Lung (tissue), 17 donors: ENCODE measurements at places on chromosomes 1 and 21. TPM values are rescaled to one million over a fixed set of nuclear protein-coding genes. Genes with fewer than 3 reads are reported as not detected.
A peak's percentile ranks its signal among the peaks of the same experiment; 100 is the strongest.

Gene HAO2
- total RNA-seq = not detected

DNA sequence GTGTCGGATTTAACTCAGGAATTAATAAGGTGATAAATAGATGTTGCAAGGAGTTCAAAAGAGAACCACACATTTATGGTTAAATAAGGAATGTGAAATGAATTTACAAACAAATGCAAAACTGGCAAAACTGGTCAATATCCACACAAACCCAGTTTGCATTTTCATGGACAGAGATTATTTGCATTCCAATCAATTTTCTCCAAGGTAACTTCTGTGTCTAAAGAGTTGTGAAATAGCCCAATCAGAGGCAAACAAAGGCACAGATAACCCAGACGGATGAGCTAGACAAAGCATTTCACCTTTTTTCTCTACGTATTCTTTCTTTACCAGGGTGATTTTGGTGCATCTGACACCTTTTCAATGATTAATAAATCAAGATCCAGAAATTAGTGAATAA lies 63.9 kb downstream of the MAP3K7CL start:
- H3K4me1 ChIP-seq = peaks cover 5% of the 10 kb centered on the region
- no peak overlapping the region for H3K27ac ChIP-seq
- no peaks in the 10 kb centered on the region for H3K27me3 ChIP-seq
- no peak for DNase-seq
- H3K4me3 ChIP-seq = no peak overlapping the region

GRCh38 chr1:41740630-41741239 lies 178.0 kb downstream of the HIVEP3 start:
- H3K27me3 ChIP-seq = no peaks in the 10 kb centered on the region
- no peak overlapping the region for H3K4me3 ChIP-seq
- H3K4me1 ChIP-seq = peaks cover 27% of the 10 kb centered on the region
- no peak for DNase-seq

Gene LAD1
- 37.8 TPM for total RNA-seq

Gene FNDC5
- 5.3 TPM for total RNA-seq

Gene CELA2A
- not detected for total RNA-seq

DNA sequence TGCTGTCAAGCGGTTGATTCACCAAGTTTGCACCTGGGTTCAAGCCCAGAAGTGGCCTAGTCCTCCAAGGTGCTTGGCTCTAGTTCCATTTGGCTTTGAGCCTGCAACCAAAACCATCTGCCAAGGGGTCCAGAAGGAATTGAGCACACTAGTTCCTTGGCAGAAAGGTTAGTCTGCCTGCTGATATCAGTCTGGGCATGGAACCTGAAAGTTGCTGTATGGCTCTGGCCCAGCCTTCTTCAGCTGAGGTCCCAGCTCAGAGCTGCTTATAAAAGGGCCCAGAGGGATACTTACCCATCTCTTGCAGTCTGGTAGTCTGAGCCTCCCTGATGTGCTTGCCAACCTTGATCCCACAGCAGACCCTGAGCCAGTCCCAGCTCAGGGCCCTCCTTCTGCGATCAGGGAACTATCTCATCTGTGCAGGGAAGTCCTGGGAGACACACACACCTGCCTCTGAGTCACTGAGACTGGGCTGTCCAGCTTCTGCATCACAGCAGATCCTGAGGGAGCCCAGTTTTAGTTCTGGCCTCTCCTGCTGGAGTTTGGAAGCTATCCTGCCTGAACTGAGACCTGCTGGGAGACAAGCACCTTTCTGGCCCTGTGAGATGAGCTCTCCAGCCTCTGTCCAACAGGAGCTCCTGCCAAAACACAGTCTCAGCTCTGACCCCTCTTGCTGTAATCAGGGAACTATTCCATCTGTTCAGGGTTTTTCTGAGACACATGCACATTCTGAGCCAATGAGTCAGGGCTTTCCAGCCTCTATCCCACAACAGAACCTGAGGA lies 75.8 kb downstream of the CTH start:
- H3K27me3 ChIP-seq = no peaks in the 10 kb centered on the region
- no peak overlapping the region for H3K27ac ChIP-seq
- H3K4me3 ChIP-seq = no peak overlapping the region
- no peaks in the 10 kb centered on the region for H3K36me3 ChIP-seq

GRCh38 chr1:182629499-182630096 lies 25.4 kb upstream of the RGS16 start:
- H3K27ac ChIP-seq = peak overlapping the region; percentile 1

DNA sequence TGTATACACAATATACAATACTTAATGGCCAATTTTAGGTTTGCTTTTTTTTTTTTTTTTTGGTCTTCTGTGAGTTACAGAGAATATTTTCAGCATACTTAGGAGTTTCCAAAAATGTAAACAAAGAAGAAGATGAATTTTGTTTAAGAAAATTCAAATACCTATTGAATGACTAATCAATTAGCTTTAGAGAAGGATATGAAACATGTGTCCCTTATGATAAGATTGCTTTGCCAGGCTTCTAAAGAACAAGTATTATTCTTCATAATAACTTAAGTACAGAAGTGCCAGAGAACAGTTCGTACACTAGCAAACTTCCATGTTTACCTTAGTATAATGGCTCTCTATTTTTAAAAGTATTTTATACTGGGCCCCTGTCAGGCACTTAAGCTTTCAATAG lies 1191.0 kb upstream of the NCAM2 start:
- no peaks in the 10 kb centered on the region for H3K27me3 ChIP-seq
- no peak for DNase-seq
- no peak overlapping the region for H3K4me3 ChIP-seq
- H3K4me1 ChIP-seq = no peaks in the 10 kb centered on the region
- H3K27ac ChIP-seq = no peak overlapping the region
- no peaks in the 10 kb centered on the region for H3K36me3 ChIP-seq

GRCh38 chr1:3759796-3760195 lies 7.5 kb downstream of the CCDC27 start:
- DNase-seq = no peak
- H3K27ac ChIP-seq = no peak overlapping the region
- no peaks in the 10 kb centered on the region for H3K4me1 ChIP-seq
- no peaks in the 10 kb centered on the region for H3K36me3 ChIP-seq
- H3K27me3 ChIP-seq = no peaks in the 10 kb centered on the region

- H3K4me1 ChIP-seq = no peaks in the 10 kb centered on the region
- no peak for DNase-seq
- no peak overlapping the region for H3K4me3 ChIP-seq
- H3K36me3 ChIP-seq = no peaks in the 10 kb centered on the region
- H3K27me3 ChIP-seq = no peaks in the 10 kb centered on the region
Observed at GRCh38 chr1:191592039-191592438, 566.2 kb upstream of the RGS18 start.
